ENCODE measurements at places on chromosomes 16 and 17. TPM values are rescaled to one million over a fixed set of nuclear protein-coding genes. Genes with fewer than 3 reads are reported as not detected.

DNA sequence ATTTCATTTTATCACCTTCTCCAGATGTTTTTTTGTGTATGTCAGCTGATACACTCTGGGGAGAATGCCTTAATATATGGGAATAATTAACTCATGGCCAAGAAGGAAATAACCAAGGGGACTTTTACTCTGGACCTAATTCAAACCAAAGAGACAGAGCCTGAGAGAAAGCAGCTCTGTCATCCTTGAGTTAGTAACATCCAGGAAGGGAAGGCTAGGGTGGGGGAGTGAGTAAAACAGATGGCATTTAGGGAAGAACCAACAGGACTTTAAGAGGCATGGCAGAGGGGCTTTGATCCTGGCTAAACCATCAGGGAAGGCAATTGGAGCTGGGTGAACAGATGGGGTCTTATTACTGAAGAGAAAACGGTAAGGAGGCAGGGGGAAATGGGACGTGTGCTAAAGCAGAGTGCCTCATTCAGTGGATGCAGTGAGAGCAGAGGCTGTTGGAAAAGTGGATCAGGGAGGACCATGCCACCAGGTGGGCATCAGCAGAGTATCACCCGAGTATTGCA, 2.5 kb upstream of the SMPD3 start:
- H3K27ac ChIP-seq = no peak overlapping the region
- DNase-seq = no peak
- H3K36me3 ChIP-seq = no peaks in the 10 kb centered on the region
- no peak overlapping the region for H3K4me3 ChIP-seq
- H3K4me1 ChIP-seq = peaks cover 13% of the 10 kb centered on the region

- peaks cover 7% of the 10 kb centered on the region for H3K27me3 ChIP-seq
- no peaks in the 10 kb centered on the region for H3K36me3 ChIP-seq
- no peak for DNase-seq
- no peak overlapping the region for H3K4me3 ChIP-seq
These were observed 8.1 kb upstream of the HS3ST6 start for GRCh38 chr16:1926271-1926670.

DNA sequence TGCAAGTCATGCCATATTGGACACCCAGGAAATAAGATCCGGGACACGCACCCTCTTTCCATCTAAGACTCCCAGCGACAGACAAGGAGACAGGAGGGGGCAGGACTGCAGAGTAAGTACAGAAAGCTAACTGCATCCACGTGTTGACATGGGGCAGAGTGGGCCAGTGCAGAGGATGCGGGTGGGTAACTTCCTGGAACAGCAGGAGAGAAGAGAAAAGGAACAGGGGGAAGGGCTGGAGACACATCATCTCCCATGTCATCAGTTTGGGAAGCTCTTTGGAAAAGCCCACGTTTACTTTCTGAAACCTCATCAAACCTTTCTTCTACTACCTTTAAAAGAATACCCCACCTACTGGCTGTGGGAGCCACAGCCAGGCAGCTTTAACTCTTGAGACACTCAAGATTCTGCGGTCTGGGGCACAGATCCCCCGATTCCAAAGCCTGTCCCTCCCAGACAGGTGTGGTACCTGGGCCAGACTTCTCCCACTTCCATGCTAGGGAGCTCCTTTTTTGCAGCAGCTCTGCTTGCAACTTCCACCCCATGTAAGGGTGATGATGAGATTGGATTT, 273.5 kb upstream of the RPL38 start:
- no peaks in the 10 kb centered on the region for H3K4me1 ChIP-seq
- H3K27me3 ChIP-seq = no peaks in the 10 kb centered on the region
- H3K36me3 ChIP-seq = no peaks in the 10 kb centered on the region

Gene SSTR5
- total RNA-seq = 1.1 TPM

Gene MT1F
- total RNA-seq = 18.5 TPM

Gene FOXO3B
- 13.1 TPM for total RNA-seq
